NCI-H2081 (cell line): ENCODE measurements at places on chromosomes 13 and 19.

DNA sequence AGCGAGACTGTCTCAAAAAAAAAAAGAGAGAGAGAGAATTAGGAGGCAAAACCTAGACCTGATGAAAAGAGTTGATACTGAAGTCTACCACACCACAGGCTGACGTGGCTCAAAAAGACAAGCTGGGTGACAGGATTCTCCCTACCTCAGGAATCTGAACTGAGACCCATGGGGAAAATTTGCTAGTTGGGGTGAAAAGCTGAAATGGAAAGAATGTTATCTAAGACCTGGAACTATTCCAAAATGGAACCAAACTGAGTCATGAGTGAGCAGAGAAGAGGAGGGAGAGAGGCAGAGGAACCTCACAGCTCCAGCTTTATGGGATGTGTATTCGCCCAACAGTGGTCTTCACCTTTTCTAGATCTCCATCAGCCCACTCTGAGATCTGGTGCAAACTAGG lies 11.7 kb downstream of the SMG9 start:
- DNase-seq = no peak

DNA sequence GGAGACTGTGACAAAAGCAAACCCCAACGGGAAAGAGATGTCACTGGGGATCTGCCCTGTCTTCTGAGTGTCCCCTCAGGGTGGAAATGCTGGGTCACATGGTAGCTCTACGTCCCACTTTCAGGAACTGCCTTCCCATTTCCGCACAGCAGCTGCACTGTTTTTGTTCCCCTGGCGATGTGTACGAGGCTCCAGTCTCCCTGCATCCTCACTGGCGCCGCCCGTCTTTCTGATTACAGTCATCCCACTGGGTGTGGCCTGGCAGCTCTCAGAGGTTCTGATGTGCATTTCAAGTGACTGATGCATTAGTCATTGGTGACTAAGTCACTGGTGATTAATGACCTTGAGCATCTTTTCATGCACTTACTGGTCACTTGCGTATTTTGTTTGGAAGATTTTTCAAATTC lies 21.2 kb downstream of the PCID2 start:
- DNase-seq = no peak

- DNase-seq = no peak
Observed at GRCh38 chr13:109727251-109727650, 59.1 kb downstream of the IRS2 start.

DNA sequence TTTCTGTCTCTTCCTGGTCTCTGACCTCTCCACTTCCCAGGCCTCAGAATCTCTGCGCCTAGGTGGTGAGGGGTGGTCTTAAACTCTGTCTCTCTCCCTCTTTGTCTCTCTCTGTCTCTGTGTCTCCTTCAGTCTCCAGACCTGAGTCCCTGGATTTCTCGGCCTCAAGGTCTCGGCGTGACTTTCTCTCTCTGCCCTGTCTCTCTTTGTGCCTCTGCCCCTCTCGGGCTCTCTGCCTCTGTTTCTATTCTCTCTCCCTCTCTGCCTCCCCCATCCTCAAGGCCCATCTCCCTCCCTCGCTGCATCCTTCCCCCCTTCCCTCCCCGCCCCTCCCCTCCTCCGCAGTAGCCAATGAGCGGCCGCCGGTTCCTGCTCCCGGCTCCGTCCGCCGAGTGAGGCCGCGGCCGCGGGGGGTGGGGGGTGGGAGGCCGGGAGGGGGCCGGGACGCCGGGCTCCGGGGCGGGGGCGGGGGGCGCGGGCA lies at the start of gene CACNG7:
Gene CACNG7 (plus strand): TSS at position 344 of the 481 bp plus-strand sequence. CDS start 3,554 bp downstream, outside the sequence.
- no peak for DNase-seq
